ENCODE measurements at places on chromosomes 5 and 9.

GRCh38 chr5:18195910-18196309 lies 561.6 kb downstream of the TAF11L14 start:
- no peak overlapping the region for H3K4me3 ChIP-seq
- no peaks in the 10 kb centered on the region for H3K4me1 ChIP-seq
- H3K27me3 ChIP-seq = no peaks in the 10 kb centered on the region
- H3K27ac ChIP-seq = no peak overlapping the region
- no peak for DNase-seq

DNA sequence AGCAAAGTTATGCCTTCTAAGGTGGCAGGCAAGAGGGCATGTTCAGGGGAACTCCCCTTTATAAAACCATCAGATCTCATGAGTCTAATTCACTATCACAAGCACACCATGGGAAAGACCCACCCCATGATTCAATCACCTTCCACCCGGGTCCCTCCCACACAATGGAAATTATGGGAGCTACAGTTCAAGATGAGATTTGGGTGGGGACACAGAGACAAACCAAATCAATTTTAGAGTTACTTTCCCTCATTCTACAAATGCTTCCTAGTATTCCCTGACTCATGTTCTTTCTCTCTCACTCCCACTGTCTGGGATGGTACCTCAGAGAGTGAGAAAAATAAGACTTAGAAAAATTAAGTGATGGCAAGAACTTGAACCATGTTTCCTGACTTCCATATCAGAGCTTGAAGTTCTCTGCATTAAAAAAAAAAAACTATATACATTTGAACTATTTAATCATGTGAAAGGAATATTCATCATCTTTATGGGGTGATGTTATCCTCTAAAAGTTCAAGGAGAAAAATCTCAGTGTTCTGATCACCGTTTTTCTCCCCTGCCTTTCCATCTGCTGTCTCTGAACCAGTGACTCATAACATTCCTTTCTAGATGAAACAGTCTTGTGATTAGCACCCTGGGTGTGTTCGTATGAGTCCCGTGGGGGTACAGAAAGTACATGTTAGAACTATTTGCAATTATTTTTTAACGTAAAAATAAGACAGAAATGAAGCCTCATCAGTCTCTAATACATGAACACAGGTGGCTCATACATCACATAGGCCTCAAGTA lies 282.9 kb downstream of the SLF1 start:
- no peak overlapping the region for H3K4me3 ChIP-seq
- no peaks in the 10 kb centered on the region for H3K36me3 ChIP-seq
- no peaks in the 10 kb centered on the region for H3K4me1 ChIP-seq
- no peak overlapping the region for H3K27ac ChIP-seq

DNA sequence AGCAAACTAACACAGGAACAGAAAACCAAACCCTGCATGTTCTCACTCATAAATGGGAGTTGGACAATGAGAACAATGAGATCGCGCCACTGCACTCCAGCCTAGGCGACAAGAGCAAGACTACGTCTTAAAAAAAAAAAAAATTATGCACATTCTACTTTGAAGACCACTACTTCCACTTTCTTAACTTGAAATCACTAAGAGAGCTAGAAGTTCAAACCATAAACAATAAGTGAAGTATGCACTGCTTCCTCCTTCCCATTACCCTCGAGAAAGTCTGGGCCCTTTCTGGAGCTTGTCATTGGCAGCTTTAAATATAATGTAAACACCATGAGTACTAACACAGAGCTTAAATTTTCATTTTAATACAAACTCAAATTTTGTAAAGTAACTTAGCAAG lies 94.9 kb downstream of the TLE1 start:
- no peak overlapping the region for H3K27ac ChIP-seq
- no peaks in the 10 kb centered on the region for H3K36me3 ChIP-seq
- no peak overlapping the region for H3K4me3 ChIP-seq
- peaks cover 8% of the 10 kb centered on the region for H3K4me1 ChIP-seq
- peaks cover 17% of the 10 kb centered on the region for H3K27me3 ChIP-seq

DNA sequence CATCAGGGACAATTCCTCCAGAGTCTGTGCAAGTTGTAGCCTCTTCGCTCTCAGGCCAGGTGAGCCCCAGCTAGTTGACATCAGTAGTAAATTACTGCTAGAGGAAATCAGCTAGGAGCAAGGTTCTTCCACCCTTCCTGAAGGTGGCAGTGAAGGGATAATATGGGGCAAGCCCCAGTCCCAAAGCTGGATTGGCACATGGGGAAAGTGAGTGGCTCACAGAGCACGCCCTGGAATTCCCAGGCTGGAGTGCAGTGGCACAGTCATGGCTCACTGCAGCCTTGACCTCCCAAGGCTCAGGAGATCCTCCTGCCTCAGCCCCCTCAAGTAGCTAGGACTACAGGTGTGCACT lies 82.1 kb downstream of the CYFIP2 start:
- H3K4me3 ChIP-seq = no peak overlapping the region
- H3K4me1 ChIP-seq = peaks cover 22% of the 10 kb centered on the region
- DNase-seq = no peak
- H3K27me3 ChIP-seq = no peaks in the 10 kb centered on the region
- no peak overlapping the region for H3K27ac ChIP-seq

DNA sequence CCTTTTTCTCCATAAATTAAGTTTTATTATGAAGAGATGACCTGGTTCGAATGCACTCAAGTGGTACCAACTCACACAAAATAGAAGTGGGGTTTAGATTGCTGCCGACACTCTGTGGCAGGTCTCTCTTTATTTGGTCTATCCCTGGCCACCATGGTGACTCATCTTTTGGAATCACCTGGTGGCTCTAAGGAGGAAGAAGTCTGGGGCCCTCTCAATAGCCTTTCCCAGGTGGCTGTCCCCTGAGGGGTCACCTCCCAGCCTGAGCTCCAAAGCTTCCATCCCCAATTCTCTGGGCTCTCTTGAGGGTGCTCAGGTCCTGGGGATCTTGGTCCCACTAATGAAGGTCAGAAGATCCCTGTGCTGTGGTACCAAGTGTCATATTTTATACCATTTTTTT lies 136.8 kb downstream of the MVB12B start:
- peak overlapping the region; percentile 43 for H3K27ac ChIP-seq
- H3K27me3 ChIP-seq = no peaks in the 10 kb centered on the region

Data from activated CD8-positive, alpha-beta T cell treated with anti-CD3 and anti-CD28 coated beads, Interleukin-2, amount 10 ng/mL, durations not matched to agents 7 days and 5 days (primary cell).